ENCODE measurements at places on chromosomes 1 and 21.

- peak; percentile 36 for DNase-seq
Measured at GRCh38 chr1:7922301-7922700, 18.3 kb downstream of the TNFRSF9 start.

- DNase-seq: no peak
Measured at GRCh38 chr1:92219028-92219427, 1.3 kb downstream of the C1orf146 start.

DNA sequence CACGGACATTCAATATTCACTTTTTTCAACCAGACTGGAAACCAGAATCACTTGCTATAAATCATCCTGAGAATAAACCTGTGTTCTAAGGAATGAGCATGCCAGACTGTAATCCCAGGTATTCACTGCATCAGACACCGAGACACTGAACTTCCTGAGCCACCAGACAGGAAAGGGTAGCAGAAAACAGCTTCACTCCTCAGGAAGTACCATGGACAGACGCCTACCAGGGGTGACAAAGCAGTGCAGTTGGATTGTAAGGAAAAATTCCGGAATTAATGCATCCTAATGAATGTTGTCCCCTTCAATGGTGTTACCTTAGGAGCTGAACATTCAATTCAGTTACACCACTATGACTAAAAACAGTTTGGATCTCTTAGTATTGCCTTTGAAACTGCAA, 156.1 kb downstream of the PIGK start:
- peak; percentile 15 for DNase-seq

GRCh38 chr1:91523482-91523881, 22.8 kb downstream of the CDC7 start:
- DNase-seq: peak; percentile 93

DNA sequence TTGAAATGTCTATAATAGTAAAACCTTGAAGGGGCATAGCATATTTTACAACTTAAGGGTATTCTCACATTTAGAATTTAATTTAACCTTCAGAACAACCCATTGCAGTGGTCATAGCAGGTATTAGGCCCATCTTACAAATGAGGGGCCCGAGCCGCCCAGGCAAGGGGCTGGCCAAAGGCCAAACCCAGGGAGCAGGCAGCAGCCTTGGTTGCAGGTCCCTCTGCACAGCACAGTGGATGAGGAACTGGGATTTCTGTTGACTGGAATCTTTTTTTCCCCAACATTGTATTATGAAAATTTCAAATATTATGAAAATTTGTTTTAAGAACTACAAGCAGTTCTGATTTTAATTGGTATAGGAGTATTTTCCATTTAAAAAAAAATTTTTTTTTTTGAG, 33.2 kb downstream of the CCSAP start:
- DNase-seq: no peak

DNA sequence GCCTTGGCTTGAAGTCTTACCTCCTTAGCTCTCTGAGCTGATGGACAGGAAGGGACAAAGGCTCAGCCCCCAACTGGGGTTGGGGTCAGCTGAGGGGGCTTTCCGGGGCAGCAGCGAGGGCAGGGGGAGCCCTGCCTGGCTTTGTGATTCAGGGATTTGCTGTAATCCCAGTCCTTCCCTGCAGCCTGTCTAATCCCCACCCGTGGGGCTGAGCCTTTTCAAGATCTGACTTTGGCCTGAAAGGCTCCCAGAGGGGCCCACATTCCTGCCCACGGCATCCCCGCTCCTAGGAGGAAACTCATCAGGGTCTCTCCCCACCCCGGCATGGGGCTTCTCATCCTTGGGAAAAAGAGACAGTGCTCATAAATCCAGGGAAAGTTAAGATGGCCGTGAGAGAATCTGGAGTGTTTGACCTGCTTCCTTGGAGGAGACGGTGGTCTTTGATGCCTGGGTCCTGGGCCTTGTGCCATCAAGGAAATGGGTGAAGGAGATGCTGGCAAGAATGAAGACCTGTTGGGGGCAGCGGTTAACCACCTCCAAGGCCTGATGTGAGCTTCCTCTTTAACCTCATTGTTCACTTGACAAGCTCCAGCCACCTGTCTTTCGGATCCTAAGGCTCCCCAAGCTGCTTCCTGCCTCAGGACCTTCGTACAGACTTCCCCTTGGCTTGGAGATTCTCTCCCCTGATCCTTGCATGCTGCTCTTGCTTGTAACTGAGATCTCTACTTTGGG, 83.1 kb upstream of the WNT4 start:
- no peak for DNase-seq

GRCh38 chr1:47682786-47683350, 245.0 kb downstream of the FOXD2 start:
- no peak for DNase-seq

DNA sequence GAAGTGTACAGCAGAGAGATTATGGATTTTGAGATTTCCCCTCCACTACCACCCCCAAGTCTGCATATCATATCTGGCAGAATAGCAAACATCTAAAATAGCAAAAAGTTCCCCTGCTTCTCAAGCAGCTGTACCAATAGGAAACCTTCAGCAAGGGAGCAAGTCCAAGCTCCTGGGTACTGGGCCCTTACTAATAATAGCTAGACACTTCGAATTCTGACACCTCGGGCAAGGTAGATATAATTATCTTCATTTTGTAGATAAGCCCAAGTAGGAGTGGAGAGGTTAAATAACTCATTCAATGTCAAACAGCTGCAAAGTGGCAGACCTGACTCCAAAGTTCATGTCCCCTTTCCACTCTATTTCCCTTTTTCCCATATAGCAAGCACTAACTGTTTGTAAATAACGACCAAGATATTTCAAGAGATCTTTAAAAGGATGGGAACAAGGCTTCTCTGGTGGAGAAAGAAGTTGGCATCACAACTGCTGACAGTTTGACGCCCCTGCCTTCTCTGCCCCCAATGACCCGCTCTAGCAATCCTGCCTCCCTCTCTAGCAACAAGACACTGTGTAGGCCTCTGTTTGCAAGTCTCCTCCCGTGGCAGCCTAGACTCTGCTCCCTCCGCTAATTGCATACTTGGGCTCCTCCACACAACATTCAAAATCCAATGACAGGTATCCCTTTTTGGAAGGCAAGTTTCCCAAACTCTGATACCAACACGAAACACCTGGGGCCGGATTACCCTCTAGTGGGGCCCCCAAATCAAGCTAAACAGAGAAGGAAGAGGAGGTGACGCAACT, 18.7 kb upstream of the ADAR start:
- DNase-seq: no peak

GRCh38 chr1:63010913-63011660, 227.2 kb downstream of the ATG4C start:
- peak; percentile 82 for DNase-seq

- no peak for DNase-seq
Measured at GRCh38 chr21:43361127-43361492, 65.8 kb downstream of the SIK1 start.

GRCh38 chr1:178544531-178544930, 31.6 kb downstream of the TEX35 start:
- no peak for DNase-seq

GRCh38 chr1:240935920-240936319, 324.0 kb upstream of the GREM2 start:
- DNase-seq: no peak

DNA sequence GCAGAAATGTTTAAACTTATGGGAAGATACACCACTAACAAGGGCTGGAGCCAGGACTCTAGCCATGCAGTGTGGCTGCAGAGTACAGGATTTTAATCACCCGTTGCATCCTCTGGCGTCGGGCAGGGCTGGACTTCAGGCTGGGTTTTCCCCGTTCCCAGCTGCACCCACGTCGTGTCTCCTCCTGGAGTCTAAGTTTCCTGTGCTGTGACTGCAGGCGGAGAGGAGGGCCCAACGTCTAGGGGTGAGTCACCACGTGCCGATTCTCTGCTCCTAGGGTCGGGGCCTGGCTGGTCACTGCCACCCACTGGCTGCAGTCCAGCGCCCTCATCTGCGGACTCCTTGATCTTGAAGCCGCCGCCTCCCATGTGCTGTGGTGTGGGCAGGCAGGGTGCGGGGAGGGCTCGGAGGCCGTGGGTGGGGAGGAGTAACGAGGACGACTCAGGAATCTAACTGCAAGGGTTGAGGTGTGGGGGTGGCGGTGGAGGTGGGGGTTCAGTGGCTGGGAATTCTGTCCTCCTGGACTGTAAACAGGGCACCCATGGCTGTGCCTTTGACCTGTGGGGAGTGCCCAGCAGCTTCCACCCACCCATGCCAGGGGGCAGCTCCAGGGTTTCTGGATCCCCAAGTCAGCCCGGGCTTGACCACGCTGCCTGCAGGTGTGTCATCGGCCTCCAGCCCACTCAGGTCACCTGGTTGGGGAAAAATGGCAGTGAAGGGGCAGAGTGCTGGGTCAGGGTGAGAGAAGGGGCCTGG, 77.8 kb downstream of the ALPL start:
- peak; percentile 94 for DNase-seq

DNA sequence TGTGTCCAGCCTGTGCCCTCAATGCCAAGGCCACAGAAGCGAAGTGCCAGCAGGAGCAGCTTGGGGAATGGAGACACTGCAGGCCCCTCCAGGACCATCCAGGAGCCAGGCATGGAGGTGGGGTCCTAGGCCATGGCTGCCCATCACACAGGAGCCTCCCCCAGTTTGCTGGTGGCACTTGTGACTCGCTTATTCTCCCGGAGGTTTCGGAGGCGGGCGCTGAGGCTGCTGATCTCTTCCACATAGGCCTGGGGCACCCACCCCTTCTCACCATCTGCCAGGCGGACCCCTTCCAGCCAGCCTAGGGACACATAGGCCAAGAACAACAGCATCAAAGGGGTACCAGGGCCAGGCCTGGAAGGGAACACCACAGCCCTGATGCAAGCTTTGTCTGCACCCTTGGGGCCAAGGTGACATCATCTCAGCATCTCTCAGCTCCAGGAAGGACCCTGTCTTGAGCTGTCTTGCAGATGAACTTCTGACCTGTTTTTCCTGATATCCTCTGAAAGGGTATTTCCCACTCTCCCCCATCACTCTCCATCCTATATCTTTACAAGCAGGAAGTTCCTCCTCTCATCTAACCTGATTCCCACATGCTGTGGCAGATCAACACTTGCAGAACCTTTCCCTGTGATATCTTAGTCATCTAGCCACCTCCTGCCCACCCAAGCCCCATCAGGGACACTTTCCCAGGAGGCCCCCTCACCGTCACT, 13.9 kb downstream of the ARHGEF19 start:
- no peak for DNase-seq

- DNase-seq: no peak
Measured at GRCh38 chr1:16116002-16116401, 39.9 kb downstream of the EPHA2 start.

- DNase-seq: no peak
Measured at GRCh38 chr1:151485685-151486255, 25.4 kb upstream of the CGN start.

GRCh38 chr1:63790989-63791388, 17.2 kb downstream of the ROR1 start:
- DNase-seq: no peak

DNA sequence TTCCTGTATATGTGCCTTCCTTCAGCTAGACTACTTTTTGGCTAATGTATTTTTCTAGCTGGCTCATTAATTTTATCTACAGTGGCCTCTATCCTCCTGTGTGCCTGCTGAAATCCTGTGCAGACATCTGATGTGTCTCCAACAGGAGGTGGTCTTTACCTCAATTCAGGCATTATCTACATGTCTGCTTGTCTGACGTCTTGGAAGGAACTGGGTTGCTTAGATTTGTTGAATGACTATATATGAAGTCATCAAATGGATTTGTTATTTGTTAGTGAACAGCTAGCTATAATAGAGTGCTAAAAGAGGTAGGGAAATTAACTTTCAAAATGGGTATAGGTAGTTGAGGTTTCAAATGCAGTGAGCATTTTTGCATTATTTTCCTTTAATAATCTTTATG, 6.7 kb downstream of the RPL5 start:
- no peak for DNase-seq

Measured in renal cortical epithelial cell (primary cell).